Brain microvascular endothelial cell (primary cell): ENCODE measurements at places on chromosomes 1 and 21.

DNA sequence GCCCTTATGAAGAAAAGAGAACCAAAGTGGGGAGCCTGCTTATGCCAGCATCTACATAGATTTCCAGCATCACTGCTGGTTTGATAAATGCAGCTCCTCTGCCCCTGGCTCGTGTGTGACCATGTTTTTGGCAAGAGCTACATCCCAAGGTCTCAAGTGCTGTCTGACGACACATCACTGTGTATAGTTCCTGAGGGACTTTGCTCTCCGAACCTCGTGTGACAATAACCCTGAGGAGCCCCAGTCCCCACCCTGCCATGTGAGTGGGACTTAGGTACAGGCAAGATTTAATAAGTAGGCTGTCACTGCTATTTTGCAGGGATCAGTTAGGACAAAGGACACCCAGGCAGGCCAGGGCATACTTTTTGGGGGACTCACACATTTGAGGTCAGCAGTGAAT is 28.8 kb upstream of the RERE start:
- no peak for DNase-seq

DNA sequence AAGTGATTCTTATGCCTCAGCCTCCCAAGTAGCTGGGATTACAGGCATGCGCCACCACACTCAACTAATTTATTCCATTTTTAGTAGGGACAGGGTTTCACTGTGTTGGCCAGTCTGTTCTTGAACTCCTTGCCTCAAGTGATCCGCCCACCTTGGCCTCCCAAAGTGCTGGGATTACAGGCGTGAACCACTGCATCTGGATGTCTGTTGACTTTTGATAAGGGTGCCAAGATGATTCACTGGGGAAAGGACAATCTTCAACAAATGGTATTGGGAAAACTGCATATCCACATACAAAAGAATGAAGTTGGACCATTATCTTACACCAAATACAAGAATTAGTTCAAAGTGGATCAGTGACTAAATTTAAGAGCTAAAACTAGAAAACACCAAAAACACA is 19.8 kb downstream of the RO60 start:
- DNase-seq, result peak; percentile 37

DNA sequence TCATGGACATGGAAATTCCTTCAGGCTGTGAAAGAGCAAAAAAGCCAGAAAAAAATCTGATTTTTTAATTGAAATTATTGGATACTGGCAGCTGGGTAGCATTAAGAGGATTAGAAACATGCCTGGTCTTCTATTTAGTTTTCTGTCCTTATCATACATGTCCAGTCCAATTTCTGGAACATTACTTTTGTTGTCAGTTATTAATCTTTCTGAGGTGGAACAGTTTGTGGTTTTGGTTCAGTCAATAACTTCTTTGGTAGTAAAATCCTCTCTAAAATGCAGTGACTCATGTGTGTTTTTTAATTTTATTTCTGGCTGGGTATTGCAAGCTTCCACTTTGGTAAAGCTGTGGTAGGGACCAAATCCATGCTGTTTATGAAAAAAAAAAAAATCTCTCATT is 687.0 kb upstream of the ADGRL2 start:
- no peak for DNase-seq

DNA sequence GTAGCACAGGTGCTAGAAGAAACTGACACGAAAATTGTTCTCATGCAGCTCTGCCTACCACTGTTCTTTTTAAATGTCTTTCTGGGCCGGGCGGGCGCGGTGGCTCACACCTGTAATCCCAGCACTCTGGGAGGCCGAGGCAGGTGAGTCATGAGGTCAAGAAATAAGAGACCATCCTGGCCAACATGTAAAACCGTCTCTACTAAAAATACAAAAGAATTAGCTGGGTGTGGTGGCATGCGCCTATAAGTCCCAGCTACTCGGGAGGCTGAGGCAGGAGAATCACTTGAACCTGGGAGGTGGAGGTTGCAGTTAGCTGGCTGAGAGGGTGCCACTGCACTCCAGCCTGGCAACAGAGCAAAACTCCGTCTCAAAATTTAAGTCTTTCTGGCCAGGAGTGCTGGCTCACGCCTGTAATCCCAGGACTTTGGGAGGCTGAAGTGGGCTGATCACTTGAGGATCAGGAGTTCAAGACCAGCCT is 947 bp upstream of the RIT1 start:
- DNase-seq, result no peak

GRCh38 chr1:70552662-70553566 is 141.8 kb downstream of the CTH start:
- no peak for DNase-seq

DNA sequence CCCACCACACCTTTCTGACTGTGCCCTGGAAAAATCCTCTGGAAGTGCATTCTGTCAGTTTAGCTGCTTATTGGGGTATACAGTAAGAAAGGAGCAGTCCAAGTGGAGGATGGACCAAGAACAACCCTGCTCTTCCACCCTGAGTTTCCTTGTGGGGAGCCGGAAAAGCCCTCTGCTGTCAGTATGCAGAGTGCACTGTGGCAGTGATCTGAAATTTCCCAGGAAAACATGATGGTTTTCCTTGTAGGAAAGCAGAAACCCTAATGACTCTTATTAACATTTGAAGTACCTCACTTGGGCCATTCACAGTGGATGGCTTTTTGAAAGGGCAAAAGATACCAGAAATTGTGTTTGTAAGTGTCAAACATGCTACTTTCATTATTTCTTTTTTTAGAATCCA is 20.5 kb downstream of the ELAVL4 start:
- no peak for DNase-seq

- DNase-seq, result peak; percentile 33
These were observed 249.1 kb upstream of the PTBP2 start for GRCh38 chr1:96472471-96472870.

DNA sequence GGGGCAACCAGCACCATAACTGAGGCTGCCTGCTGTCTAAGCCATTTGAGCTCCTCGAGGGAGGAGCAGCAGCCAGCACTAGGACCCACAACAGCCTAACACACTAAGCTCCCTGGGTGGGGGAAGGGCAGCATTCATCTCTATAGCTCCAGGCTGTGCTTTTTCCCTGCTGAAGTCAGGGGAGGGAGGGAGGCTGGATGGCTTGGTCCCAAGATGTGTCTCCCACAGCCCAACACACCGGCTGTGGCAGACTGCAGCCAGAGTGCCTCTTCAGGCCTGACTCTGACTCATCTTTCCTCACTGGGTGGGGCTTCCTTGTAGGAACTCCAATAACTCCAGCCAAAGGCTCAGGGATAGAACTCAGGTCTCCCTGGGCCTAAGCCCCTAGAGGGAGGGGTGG is 296.3 kb downstream of the PRDM2 start:
- no peak for DNase-seq

DNA sequence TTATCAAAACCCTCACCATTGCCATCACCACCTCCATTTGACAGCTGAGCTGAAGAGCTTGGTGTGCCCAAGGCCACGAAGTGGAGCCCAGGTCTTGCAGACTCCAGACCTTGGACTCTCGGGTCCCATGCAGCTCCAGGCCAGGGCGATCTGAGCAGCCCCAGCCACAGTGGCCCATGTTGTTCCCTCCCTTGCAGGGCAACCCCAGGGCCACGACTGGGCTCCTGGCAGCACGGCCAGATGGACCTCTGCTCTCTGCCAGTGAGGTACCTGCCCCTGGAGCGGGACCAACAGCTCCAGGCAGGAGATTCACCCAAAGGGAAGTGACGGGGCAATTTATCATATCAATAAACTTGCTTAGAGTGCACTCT is 182.7 kb upstream of the VAMP3 start:
- DNase-seq, result no peak

GRCh38 chr1:27509127-27510080 is 19.4 kb upstream of the WASF2 start:
- DNase-seq, result no peak

GRCh38 chr1:151843398-151843797 is 3.8 kb upstream of the C2CD4D start:
- DNase-seq, result no peak

DNA sequence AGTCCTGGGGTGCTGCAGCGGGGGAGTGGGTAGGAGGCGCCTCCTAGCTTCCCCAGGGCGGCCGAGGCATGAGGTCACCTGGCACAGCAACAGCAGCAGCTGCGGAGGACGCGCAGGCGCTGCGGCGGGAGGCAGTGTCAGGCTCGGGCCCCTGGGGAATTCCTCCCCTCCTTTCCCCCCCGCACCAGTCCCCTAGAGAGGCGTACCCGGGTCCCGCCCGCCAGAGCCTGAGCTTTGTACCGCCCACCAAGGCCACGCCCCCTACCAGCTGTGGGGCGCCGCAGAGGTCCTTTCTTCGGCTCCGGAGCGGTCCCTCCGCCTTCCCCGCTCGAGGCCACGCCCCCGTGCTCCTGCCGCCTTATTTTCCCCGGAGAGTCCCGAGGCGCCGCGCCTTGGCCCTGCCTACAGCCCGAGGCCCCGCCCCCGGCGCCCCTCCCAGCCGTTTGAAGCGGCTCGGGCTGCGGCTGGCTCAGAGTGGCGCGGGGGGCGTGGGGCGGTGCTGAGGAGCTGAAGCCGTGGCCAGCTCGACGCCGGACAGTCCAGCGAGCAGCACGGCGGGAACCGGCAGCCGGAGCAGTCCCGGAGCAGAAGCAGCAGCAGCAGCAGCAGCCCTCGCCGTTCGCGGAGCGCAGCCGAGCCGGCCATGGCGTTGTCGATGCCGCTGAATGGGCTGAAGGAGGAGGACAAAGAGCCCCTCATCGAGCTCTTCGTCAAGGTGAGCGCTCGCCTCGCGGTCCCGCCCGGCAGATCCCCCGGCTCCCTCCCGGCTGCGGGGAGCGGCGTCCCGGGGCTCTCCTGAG is at the start of gene CLIC4:
CLIC4 (plus strand) TSS at position 537 of the 800 bp plus-strand sequence; CDS start at position 644, 107 bp downstream.
- DNase-seq, result peak; percentile 99

- DNase-seq, result no peak
These were observed 1.0 kb upstream of the KAZN start for GRCh38 chr1:14597343-14598006.

DNA sequence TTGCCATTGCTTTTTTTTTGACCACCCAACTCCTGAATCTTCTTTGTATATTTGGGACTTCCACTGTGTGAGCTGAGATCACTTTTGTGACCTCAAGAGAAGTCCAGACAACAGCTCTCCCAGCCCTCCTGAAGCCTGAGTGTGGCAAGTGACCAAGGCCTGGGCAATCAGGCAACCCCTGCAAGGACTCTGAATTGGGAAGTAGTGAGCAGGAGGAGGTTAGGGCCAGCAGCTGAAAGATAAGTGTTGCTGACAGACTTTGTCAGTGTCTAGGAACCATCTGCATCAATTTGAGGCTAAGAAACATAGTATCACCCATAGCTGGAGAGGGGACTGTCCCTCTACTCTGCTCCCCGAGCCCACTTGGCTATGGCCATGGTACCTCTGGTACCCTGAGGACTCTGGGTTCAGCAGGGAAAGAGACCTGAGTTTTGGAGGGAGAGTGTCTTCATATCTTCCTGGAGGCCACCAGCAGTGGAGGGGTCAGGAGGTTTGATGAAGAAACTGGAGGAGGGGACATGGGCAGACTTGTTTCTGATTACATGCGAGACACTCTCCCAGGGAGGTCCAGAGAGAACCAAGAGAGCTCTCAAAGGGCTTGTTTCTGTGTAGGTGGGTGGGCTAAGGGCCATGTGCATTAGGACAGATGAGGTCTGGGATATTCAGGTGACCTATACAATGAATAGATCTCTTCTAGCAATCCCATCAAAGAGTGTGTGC is 147.0 kb upstream of the DNAH14 start:
- no peak for DNase-seq

GRCh38 chr1:158155673-158156072 is 25.0 kb upstream of the CD1D start:
- DNase-seq, result no peak

- DNase-seq, result no peak
These were observed 85.8 kb upstream of the CAMK1G start for GRCh38 chr1:209497729-209498128.

- no peak for DNase-seq
These were observed 9.5 kb downstream of the CTSK start for GRCh38 chr1:150798525-150798924.

DNA sequence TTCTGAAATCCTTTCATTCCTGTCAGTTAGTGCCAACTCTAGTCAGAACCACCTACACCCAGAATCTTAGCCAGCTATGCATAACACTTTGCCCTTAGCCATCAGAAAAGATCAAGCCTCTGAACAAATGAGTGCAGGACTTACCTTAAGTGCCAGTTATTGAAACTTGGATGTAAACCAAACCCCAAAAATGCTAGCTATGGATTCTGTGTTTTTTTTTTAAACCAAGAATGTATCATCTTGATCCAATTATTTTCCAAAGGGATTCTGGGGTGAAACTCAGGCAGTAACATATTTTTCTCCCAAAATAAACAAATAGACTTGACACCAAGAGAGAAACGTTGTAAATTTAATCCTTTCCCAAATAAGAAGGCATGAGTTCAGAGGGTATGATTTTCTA is 538.6 kb upstream of the ADAMTS5 start:
- no peak for DNase-seq

DNA sequence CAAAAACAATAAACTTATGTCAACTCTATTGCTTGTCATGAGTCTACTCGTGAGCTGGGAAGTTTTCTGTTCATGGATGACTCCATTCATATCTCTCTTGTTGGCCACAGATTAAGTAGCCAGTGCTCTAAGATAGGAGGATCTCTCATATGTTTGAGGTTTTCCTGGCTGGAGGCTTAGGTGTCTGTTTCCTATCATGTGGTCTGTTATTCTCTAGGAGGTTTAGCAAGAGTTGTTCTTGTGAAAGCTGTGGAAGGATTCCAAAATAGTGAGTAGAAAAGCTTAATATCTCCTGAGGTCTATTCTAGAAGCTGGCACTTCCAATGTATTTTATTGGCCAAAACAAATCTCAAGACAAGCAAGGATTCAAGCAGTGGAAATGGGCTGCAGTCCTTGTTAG is 5.8 kb upstream of the KRTAP20-2 start:
- DNase-seq, result no peak

- no peak for DNase-seq
These were observed at the start of gene SLC30A10 for GRCh38 chr1:219927956-219928790. TSS of gene SLC30A10 (minus strand) at chr1:219928557. CDS start at chr1:219928440, 117 bp downstream.

GRCh38 chr1:205917466-205918238 is 25.6 kb downstream of the SLC26A9 start:
- no peak for DNase-seq

DNA sequence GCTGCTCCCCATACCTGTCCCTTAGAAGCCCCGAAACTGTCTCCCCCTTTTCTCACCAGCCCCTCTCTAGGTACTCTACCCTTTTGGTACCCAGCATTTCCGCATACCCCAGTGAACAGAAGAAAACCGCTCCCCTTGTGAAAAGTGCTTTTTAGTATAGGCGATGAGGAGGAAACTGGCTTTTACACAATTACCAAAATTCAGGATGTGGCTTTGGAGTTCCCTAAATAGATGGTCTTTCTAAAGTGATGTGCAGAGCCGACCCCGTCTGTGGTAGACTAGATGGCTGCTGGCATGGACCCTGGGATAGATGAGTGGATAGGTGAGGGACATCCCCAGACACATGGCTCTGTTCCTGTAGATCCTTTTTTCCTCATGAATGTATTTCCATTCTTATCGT is 2.6 kb upstream of the PER3 start:
- DNase-seq, result no peak

GRCh38 chr1:23283667-23284602 is 60.1 kb downstream of the HNRNPR start:
- peak; percentile 37 for DNase-seq

DNA sequence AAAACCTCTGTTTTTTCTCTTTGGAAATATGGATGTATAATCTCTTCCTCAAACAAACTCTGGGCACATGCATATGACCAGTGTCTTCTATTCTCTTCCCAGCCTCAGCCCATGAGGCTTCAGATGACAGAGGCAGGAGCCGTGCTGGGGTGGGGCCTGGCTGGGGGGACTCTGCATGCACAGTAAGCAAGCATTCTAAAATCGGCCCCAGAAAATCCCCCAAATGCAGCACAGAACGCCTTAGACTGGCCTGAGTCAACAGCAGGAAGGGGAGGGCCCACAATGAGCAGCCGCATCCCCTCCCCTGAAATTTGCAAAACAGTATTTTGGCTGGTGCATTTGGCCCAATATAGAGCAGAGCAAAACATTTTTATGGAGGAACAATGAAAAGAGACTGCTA is 47.8 kb downstream of the ITPKB start:
- no peak for DNase-seq
